Activated T-helper 1 cell treated with anti-CD3 and anti-CD28 coated beads, Interleukin-2, amount 50 U/mL, for 16 hours (primary cell): ENCODE measurements at places on chromosomes 1 and 21.

DNA sequence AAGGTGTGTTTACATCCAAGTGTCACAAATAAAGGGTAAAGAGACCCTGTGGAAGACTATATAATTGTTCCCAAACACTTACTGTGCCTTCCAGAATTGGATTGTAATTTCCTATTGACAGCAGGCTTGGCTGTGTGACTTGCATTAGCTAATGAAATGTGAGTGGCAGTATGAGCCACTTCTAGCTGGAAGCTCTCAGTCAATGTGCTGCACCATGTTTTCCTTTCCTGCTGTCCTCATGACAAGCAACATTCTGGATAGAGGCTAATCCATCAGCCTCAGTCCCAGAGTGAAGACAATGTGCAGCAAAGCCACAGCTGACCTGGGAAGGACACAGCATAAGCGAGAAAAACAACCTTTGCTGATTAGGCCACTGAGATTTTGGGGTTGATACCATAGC is 5.9 kb upstream of the FOXJ3 start:
- no peak for DNase-seq

DNA sequence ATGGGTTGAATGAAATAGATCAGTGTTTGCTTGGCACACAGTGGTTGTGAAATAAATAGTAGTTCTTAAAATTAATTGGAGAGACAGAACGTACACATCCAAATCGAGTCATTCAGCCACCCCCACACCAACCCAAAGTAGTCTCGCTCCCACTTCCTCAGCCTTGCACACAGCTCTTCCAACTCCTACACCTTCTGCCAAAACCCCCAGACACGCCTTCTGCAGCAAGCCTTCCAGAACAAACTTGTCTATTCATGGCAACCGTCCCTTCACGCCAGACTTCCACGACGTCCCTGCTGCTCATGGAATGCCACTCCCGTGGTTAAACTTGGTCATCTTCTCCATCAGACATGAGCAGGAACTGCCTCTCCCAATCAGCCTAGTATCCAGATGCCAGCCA is 37.5 kb upstream of the RD3 start:
- DNase-seq = no peak

DNA sequence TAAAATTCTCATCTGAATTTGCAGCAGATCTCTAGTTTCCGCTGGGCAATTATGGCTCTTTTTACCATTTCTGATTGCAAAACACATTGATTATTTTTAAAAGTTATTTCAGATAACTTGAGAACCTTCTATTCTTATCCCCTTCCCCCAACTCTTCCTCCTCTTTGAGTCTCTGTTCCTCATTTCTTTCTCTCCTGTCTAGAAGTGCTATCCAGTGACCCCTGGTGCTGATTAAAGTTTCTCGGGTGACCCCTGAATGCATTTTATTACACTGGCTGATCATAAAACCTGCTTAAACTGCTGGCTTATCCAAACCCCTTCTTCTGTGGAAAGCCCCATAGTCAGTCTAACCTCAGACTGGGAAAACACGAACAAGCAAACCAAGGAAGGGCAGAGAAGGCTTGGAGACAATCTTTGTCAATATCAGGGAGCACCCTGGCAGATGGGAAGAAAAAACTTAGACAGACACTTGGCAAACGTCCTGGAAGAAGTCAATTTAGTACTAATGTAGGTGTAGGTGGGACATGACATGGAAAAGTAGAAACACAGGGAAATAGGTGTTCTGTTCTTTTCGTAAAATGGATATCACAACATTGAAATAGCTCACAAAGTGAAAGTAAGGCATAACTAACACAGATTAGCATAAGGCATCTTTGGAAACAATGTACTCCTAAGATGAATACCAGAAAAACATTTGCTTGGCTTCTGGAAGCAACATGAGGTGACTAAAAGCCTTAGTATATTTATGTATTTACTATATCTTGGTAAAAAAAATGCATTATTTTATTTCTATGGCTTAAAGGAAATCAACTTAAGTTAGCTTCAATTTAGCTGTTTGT is 61.4 kb downstream of the GORAB start:
- DNase-seq = no peak

GRCh38 chr1:227215863-227216510 is 102.3 kb downstream of the CDC42BPA start:
- no peak for DNase-seq
